ENCODE measurements at places on chromosomes 6 and 20.

DNA sequence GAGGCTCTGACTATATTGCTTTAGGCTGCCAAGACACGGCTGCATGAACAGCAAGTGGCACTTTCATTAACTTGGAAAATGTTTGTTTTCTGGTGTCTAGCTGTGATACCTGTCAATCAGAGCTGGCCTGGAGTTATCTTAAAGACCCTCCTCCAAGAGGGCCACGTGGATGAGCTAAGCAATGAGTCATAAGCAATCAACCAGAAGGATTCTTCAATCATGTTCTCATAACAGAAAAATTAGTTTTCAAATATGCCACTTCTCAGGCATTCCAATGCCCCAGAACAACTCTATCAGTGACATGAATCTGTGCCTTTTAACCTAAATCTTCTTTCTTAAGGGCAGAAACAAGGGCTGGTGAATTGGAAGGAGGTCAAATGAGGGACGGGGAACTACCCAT lies 283.0 kb downstream of the HTR1B start:
- DNase-seq, result no peak

- DNase-seq, result no peak
These were observed 54.8 kb downstream of the TNFAIP3 start for GRCh38 chr6:137921823-137922222.

GRCh38 chr20:62893700-62894099 lies 32.1 kb upstream of the TCFL5 start:
- DNase-seq, result no peak

DNA sequence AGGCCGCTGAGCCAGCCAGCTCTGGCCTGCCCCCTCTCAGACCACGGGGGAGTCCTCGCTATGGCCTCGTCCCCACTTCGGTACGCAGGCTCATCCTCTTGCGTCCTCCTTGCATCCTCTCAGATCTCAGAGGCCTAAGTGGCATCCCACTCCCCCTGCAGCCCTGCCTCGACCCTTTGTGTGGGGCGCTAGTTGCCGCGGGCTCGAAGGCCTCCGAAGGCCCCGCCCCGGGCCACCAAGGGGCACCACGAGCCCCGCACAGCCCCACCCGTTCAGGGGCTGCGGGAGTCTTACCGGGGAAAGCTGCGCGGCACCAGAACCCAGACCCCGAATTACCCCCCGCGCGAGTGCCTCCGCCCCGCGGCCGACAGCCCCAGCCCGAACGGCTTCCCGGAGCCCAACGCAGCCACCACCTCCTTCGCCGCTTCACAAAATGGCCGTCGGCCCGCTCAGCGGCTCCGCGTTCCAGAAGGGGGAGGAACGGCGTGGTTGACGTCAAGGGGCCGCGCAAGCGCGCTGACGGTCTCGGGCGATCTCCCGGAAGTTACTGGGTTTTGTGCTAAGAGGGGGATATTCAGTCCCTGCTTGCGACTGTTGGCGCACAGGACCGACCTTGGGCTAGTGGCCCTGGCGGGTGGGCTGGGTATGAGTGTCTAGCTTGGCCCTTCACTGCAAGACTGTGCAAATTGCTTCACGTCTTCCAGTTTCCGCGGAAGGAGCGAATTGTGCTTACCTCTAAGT lies at the start of the genes CPNE1 and RBM12:
TSS of gene CPNE1 (minus strand) at position 435 of the 741 bp plus-strand sequence. CDS start 31,977 bp downstream, outside the sequence.
TSS of gene RBM12 (minus strand) at position 435 of the 741 bp plus-strand sequence. CDS start 9,578 bp downstream, outside the sequence.
- DNase-seq, result peak; percentile 95

DNA sequence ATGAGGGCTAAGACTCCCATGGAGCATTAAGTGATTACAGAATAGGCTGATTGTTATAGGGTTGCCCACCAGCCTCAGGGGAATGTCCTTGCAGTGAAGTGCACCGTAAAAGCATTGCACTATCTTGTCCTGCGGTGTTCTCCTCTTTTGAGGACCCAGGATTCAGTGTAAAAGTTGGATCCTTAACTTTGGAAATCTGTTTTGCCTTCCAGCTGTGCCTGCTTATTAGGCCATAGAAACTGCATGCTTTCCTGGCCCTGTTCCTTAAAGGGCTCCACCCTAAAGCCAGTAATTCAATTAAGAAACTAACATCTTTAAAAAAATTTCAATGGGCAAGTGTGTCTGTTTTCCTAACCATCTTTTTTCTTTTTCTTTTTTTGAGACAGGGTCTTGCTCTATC lies 25.4 kb upstream of the NOTCH4 start:
- no peak for DNase-seq

GRCh38 chr6:47200536-47201334 lies 109.0 kb downstream of the TNFRSF21 start:
- DNase-seq, result no peak

DNA sequence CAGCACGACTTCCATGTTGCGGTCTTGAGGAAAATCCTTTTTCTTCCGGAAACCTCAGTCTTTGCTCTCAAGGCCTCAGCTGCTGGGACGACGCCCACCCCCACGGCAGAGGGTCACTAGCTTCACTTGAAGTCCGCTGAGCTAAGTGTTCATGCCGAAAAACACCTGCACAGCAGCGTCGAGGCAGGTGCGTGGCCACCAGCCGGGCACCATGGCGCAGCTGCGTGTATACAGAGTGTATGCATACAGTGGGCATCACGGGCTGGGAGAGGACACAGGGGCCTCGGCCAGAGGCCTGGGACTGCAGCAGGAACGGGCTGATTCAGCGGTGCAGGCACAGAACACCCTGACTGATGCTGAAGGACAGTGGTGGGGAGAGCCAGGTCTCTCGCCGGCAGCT lies 20.1 kb downstream of the KCNQ2 start:
- no peak for DNase-seq

DNA sequence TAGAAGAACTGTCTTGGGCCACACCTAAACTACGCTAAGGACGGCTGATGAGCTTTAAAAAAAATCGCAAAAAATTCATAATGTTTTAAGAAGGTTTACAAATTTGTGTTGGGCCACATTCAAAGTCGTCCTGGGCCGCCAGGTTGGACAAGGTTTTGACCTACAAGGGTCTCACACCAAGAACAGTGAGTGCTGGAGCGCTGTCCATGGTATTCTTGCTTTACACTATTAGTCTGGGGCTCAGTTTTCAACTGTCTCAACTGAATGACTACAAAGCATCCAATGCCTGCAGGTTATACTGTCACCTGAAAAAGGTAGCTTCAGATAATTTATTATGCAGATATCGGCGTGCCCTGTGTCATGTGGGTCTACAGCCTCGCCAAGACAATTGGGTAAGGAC lies 3.7 kb upstream of the FAXC start:
- no peak for DNase-seq

DNA sequence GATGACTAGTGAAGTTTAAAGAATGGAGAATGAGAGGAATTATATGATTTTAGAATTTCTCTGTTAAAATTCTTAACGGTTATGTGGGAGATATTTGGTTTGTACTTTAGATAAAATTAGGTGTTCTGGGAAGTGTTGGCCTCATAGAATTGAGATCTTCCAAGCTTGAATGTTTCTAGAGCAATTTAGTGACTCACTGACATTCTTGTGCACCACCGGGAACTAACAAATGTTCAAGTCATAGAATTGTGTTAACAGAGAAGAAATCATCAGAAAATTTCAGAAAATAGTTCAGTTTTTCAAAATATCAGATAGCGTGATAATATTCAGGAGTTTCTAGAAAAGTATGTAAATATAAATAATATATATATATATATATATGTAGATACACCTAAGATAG lies 67.9 kb upstream of the BMP5 start:
- no peak for DNase-seq

- DNase-seq, result peak; percentile 81
These were observed 55.2 kb upstream of the ADGRF1 start for GRCh38 chr6:47097092-47097945.

DNA sequence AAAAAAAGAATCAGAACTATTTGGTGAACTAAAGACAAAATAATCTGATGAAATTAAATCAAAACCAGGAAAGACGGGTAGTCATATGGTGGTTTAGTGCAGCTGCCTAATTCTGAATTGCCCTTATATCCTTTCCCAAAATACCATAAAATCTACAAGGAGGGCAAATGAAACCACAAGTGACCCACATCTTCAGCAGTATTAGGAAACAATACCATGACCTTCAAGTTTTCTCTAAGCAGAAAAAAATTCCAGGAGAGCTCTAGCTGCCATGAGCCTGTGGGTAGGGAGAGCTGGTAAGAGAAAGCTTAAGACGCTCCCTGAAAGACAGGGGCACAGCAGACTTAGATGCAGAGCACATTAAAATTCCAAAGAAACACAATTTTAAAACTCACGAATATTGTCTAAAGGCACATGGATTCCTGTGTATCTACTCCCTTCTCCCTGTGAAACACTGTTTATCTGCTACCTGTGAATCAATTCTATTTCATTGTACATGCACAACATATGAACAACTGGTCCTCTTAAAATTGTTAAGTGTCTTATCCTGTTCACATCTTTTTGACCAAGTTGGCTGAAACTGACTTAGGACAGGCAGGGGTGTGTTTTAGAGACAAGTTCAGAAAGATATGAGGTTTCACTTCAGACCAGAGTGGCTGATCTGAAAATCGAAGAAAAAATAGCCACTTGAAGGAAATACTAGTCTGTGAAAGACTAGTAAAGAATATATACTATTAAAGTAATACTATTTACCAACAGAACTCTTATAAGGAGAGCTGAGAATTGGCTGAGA lies 153.6 kb upstream of the SHLD1 start:
- no peak for DNase-seq

DNA sequence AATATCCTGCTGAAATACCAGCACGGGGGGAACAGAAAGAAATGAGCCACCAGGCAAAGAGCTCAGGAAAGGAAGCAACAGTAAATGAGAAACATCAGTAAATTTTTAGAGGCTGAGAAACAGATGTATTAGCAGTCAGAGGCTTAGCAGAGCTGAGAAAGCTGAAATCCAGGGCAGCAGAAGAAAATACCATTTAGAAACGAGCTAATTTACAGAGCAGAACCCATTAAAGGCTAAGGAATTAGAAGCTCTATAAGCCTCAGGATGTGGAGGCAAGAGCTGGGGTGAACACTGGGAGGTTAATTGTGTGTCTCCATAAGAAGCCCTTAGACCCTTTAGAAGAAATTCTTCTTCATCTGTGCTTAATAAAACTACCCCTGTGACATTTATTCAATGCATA lies 178.6 kb upstream of the RGS17 start:
- no peak for DNase-seq

- no peak for DNase-seq
These were observed 26.2 kb downstream of the CTCFL start for GRCh38 chr20:57498425-57499400.

Measured in ureter (tissue), 1 donor.